Activated CD4-positive, alpha-beta T cell treated with anti-CD3 and anti-CD28 coated beads, Interleukin-2, amount 50 U/mL, for 1 hour (primary cell): ENCODE measurements at places on chromosomes 13 and 19.

DNA sequence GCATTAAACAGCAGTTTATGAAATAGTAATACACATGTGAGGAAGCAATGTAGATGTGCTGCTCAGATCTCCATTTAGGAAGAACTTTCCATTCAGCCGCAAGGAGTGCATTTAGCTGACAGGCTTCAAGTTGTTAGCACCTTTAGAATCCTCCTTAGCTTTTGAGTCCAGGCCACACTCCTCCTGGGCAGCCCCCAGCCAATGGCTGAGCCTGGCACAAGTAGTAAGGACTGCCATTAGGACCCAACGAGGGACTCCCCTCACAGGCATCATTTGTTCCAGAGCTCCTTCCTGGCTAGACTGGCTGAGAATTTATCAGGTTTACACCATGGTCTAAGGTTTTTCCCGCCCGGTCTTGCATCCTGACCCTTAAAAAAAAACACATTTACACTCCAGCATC lies 201.4 kb downstream of the DIAPH3 start:
- DNase-seq = no peak

GRCh38 chr19:23758187-23759074 lies at the start of gene ZNF681:
Gene ZNF681, minus strand, starts transcription at chr19:23758891. Its CDS starts 142 bp downstream, at chr19:23758749.
- DNase-seq = peak; percentile 82

DNA sequence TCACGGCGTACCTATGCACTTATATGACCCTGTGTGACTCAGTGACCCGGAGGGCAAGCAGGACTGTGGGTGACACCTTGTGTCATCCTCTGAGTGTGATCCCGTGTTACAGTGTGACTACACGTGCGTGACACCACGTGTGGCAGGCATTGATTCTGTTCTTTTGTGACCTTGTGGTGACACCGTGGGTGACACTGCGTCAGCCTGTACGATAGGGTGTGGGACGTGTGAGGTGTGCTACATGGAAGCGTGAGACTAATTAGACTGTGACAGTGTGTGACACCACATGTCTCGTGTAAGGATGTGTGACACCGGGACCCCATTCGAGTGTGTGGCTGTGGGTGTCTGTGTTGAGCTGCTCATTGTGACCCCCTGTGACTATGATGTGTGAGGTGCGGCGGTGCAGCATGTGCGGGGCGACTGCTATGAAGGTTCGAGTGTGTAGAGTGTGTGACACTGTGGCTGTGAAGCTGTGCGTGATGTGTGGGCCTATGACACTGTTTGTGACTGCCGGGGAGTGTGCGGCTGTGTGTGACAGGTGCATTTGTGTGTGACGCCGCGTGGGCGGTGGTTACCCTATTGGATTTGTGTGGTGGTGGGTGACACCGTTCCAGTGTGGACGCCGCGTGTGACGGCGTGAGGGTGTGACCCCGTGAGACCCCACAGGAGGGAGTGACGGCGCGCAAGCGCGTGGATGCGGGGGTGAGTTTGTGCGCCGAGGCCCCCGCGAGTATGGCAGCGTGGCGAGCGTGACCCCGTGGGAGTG lies 399 bp upstream of the SPTBN4 start:
- peak; percentile 61 for DNase-seq

GRCh38 chr13:71659404-71659803 lies 207.6 kb downstream of the DACH1 start:
- no peak for DNase-seq

- peak; percentile 82 for DNase-seq
Observed at GRCh38 chr19:41958367-41959055, 610 bp downstream of the RABAC1 start.

DNA sequence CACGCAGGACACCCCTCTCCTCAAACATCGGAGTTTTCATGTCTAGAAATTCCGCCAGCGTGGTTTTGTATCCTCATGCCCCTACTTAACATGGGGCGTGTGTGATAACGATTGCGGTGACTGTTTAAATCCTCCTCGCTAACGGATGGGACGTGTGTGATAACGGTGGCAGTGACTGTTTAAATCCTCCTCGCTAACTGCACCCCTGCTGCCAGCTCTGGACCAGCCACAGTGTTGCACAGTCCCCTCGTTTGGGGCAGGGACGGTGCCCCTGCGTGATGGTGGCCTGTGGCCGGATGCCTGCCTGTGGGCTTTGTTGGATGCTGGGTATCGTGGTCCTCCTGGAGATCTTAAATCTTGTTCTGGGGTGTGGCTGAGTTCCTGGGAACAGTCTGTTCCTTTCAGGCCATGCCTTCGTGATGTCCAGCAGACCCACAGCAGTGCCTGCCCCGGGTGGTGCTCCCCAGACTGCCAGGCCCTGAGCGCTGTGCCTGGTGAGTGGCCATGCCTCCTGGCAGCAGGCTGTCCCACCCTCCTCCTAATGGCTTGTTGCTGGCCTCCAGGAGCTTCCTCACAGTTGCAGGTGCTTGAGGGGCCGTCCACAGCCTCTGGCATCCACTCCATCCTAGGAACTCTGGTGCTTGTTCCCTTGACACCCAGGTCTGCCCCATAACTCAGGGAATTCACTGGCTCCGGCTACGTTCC lies 122.5 kb upstream of the MCF2L start:
- DNase-seq = no peak

DNA sequence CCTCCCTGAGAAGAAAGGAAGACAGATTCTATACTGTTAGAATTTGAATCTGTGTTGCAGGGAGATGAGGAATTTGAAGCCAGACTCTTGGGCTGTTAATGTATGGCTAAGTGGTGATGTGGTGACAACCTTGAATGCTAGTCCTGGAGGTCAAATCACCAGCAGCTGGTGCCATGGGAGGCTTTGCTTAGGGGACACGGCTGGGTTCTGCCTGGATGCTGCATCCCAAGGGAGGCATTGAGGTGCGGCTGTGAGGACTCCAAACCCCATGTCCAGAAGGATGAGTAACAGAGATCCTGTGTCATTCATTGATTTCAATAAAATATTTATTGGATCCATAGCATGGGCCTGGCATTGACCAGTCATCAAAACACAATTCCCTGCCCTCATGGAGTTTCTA lies 42.3 kb downstream of the RFX2 start:
- DNase-seq = no peak

DNA sequence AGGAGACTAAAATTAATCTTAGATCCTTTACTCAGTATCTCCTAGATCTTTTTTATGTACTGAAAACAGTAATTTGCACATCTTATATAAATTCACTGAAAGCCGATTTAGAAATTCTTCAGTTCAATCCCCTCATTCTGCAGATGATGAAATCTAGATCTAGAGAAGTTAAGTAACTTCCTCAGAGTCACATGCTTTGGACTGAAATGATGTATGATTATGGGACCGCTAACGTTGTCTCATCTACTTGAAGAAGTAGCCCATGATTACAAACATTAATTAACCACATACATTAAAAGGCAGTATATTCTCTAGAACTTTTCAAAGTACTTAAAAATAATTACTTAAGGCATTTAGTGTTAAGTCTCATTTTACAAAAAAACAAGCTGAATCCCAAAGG lies 37.8 kb downstream of the ELF1 start:
- DNase-seq = no peak

- DNase-seq = no peak
Observed at GRCh38 chr19:18948075-18948975, 7.3 kb upstream of the HOMER3 start.
